ENCODE measurements at places on chromosomes 2 and 18.

DNA sequence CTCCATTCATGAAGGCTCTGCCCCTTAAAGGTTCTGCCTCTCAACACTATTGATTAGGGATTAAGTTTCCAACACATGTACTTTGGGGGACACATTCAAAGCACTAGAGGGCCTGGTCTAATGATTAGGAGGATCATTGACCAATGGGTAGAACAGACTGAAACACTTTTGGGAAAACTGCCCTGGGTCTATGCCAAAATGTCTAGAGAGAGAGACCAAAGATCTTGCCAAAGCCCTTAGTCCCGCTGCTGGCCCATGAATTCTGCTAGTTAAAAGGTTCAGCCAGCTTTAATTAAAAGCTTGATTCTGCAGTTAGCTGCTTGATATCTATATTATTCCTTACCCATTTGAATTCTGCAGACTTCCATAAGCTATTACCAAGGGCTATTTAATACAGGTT is 613.2 kb downstream of the SLC4A3 start:
- no peak for DNase-seq

DNA sequence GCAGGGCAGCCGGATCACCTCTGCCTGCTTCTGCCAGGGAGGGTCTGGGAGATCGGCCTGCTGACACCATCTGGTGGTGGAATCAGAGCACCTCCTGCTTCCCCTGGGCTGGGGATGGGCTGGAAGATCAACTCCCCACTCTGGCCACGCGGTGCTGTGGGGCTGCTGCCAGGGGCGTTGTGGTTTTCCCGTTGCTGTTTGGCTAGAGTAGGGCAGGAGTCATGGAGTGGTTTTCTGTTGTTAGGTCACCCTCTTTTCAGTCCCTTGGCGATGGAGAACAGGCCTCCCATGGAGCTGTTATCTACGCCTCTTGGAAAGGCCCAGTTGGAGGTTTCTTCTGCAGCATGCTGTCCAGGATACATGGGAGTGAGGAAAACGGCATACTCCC is 15.2 kb downstream of the BCL2L11 start:
- DNase-seq, result no peak

GRCh38 chr2:235779444-235779896 is 285.6 kb downstream of the AGAP1 start:
- DNase-seq, result peak; percentile 85

DNA sequence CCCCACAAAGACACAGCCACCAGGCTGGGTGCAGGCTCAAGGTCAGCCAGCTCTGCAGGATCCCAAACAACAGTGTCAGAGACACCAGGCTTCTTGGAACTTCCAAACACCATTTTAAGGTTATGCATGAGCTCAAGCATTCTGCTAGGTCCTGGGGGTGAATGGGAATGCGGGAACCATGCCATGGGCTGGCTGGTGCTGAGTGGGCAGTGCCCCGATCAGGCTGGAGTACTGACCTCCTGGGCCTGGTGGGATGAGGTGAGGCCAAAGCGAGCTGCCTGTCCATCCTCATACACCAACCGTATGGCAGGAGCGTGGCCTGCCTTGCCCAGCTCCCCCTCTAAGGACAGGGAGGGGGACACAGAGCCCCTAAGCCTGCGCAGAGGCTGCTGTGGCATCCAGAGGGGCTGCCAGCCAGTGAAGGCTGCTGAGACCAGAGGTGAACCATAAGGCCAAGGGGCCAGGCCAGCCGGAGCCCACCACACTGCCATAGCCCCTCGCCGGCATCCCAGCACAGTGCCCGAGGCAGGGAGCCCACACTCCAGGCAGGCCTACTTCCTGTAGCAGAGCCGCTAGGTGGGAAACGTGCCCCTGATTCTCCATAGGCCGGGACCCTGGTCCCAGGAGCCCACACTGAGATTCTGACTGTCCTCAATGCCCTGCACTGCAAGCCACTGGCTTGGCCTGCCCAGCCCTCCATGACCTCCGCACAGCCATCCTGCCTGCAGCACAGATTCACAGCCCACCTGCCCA is 135.0 kb downstream of the HDAC4 start:
- no peak for DNase-seq

DNA sequence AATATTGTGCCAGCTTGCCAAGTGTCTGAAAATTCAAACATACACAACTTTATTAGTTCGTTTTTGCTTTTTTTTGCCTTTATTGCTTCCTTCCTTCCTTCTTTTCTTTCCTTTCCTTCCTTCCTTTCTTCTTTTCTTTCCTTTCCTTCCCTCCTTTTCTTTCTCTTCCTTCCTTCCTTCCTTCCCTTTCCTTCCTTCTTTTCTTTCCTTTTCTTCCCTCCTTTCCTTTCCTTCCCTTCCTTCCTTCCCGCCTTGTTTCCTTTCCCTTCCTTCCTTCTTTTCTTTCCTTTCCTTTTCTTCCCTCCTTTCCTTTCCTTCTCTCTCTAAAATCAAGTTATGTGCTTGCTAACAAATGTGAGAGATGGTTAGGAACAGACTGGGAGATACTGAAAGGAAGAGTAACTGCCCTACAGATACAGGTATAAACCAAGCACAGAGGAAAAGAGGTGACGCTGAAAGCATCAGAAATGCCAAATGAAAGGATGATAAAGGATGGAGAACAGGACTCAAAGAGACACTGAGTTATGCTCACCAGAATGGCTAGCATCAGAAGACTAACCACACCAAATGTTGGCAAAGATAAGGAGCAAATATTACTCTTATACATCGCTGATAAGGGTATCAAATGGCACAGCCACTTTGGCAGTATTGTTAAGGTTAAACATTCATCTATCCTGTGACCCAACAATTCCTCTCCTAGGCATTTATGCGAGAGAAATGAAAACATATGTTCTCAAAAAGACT is 151.6 kb downstream of the MREG start:
- DNase-seq, result no peak

DNA sequence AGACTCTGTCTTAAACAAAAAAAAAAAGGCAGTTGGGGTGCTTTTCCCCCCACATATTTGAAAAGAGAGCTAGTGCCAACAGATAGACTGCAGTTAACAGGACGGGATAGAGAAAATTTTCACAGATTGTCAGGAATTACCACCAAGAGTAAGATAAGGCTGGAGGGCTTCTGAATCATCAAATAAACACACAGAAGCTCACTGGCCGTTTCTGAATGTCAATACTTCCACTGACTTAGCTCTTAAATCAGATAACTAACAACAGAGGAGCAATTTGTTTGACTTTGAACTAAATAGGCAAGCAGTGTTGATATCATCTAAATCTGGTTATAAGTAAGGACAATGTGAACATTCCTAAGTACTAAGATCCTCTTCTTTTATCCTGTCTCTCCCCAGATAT is 34.7 kb downstream of the PIEZO2 start:
- DNase-seq, result no peak

DNA sequence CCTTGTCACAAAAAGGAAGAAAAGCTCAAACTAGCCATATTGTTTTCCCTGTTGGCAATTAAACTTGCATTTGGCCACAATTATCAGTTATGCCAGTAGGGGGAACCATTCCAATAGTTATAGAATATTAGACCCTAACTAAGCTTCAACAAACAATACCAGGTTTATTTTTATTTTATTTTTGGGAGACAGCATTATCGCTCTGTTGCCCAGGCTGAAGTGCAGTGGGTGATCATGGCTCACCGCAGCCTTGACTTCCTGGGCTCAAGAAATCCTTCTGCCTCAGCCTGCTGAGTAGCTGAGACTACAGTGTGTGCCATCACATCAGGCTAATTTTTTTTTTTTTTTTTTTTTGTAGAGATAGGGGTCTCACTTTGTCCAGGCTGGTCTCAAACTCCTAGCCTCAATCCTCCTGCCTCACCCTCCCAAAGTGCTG is 102.1 kb downstream of the ATAD2B start:
- DNase-seq, result no peak

- no peak for DNase-seq
Measured at GRCh38 chr18:31209041-31209440, 46.4 kb upstream of the DSC1 start.

DNA sequence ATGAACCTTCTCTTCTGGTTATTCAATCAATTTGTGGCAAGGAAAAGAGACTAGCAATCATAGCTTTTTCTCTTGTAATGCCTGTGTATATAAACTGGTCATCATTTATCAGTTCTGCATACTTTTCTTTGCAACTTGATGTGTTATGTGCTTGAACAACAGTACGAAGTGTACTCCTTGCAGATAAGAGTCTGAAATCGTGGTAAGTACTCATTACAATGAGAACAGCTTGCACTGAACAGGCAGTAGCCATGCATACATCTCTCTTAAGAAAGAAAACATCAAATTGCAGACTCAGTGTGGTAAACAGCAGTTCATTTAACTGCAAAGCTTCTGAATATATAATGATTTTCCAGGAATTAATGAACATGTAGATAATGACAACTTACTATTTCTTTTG is 64.3 kb downstream of the GREB1L start:
- no peak for DNase-seq

DNA sequence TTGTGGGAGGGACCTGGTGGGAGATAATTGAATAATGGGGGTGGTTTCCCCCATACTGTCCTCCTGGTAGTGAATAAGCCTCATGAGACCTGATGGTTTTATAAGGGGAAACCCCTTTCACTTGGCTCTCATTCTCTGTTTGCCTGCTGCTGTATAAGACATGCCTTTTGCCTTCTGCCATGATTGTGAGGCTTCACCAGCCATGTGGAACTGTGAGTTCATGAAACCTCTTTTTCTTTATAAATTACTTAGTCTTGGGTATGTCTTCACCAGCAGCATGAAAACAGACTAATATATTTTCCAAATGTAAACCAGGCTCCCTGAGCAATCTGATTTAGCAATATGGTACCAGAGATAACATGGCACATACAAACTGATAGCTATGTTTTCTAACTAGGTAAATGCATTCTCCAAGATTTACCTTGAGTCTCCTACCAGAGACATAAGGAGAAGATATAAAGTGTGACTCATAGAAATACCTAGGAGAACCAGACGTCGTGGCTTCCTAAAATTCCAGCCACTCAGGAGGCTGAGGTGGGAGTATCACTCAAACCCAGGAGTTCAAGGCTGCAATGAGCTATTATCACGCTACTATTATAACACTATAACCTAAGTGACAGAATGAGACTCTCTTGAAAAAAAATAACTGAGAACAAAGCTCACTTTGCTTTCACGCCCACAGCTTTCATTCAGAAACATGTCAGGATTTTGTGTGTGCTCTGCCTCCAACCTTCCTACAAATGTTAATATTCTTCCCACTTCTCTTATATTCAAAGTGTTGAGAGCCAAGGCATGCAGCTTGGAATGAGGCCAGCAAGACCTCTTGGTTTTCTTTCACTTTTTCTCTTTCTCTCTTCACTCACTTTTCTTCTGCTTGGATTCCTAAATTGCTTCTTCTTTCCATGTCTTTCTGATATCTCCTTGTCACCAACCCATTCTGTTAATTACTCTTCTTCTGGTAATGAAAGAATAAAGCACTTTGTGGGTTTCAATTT is 263.9 kb upstream of the UBE2E3 start:
- no peak for DNase-seq

DNA sequence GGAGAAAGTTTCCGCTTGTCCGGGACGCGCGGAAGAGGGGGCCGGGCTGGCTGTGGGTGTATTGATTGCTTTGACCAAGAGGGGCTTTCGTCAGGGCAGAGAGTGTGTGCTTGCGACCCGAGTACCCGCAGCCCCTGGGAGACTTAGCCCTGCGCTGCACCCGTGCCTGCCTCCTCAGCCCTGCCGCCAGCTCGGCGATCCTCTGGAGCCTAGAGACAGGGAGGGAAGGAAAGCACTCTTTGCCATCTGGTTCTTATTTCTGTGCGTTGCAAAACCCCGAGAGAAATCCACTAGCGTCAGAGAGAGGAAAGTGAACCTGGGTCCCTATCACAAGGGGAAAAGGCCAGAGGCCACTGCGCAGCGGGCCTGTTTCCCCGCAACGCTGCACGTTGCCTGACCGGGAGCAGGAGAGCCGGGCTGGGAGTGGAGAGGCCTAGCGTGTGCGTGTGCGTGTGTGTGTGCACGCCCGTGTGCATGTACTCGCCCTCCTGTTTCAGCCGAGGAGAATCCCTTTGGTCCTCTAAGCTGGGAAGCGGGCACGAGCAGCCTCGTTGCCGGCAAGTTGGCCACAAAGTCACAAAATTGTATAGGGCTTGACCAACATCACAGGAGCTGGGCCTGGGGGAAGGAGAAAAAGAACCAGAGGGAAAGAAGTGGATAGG is 1.7 kb downstream of the SIX3 start:
- no peak for DNase-seq

- DNase-seq, result no peak
Measured at GRCh38 chr2:850429-850828, 100.2 kb upstream of the SNTG2 start.

DNA sequence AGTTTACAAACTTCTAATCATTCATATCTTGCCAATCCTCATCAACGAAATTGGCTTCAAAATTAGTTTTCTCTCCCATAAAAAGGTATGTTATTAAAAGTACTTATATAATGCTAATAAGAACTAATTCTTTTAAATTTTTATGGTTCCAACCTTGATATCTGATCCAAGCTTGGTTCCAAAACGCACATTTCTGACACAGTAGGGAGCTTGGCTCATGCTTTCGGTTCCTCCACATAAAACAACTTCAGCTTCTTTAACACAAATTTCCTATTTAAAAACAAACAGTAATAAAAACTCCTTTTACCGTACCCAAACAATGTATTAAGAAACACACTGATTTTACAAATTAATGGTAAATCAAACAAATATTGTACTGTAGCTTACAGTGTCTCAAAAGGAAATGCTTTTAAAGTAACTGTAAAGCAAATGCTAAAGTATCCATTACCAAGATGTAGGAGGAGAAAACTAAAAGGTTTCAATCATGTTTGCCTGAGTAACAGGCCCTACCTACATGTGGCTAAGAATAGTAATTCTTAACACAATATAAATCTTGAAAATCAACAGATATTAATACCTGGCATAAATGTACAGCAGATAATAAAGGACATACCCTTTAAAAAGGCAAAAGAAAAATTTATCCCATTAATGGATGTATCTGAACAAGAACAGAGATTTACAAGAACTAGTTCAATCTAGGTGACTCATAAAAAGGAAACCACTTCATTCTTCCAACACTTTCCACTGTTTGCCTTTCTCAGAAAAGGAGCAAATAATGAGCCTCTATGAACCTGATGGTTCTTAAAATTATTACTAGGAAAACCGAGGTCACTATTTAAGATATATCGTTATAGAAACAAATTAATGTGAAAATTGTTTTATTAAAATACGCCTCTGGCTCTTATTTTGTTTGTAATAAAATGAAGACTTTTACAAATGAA is 17.5 kb downstream of the ACAA2 start:
- no peak for DNase-seq

- peak; percentile 34 for DNase-seq
Measured at GRCh38 chr2:99488539-99489062, 1.2 kb downstream of the REV1 start.

- no peak for DNase-seq
Measured at GRCh38 chr18:74724186-74724585, 126.5 kb downstream of the ZNF407 start.

DNA sequence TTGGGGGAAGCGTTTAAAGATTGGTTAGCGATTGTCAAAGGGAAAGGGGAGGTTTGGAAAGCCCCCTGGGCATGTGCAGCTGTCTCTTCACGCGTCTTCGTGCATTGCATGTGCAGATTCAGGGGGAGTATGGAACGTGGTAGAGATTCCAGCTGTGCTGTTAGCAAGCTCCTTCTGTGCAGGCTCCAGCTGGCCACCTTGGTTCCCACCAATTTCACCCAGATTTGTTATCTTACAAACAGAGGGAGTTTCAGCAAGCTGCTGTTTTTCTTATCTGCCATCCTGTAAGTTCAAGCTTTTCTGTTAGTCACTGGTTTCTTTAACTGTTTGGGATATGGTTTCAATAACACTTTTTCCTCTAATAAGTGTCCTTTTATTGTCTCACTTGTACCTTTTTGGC is 30.4 kb downstream of the FARP2 start:
- no peak for DNase-seq

Measured in NCI-H526 (cell line).